ENCODE measurements at places on chromosomes 16 and 17.

- peak; percentile 58 for DNase-seq
Measured at GRCh38 chr17:65278050-65278819, 141.1 kb downstream of the RGS9 start.

GRCh38 chr17:60496041-60496440, 30.0 kb downstream of the APPBP2 start:
- no peak for DNase-seq

GRCh38 chr17:10802496-10803284, 1.2 kb downstream of the TMEM238L start:
- DNase-seq: no peak

- DNase-seq: no peak
Measured at GRCh38 chr16:58635502-58635901, 5.9 kb upstream of the CNOT1 start.

DNA sequence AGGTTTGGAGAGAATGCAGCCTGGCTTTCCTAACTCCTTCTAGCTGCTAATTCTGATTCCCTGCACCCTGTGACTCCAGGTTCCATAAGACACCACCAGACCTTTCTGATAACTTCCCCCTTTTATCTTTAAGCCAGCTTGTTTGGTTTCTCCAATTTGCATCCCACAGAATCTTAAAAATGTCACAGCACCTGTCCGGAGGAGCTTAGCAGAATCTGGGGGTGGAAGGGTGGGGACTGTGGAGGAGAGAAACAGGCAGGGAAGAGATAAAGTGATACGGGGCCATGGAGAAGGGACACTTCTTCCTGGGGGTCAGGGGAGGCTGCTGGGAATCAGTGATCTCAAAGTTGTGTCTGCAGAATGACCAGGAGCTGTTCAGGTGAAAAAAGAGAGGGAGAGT, 59.4 kb downstream of the FOXL1 start:
- no peak for DNase-seq

- DNase-seq: no peak
Measured at GRCh38 chr17:48176471-48176855, 68.9 kb downstream of the SNX11 start.

- no peak for DNase-seq
Measured at GRCh38 chr17:34527136-34527907, 52.1 kb upstream of the TMEM132E start.

DNA sequence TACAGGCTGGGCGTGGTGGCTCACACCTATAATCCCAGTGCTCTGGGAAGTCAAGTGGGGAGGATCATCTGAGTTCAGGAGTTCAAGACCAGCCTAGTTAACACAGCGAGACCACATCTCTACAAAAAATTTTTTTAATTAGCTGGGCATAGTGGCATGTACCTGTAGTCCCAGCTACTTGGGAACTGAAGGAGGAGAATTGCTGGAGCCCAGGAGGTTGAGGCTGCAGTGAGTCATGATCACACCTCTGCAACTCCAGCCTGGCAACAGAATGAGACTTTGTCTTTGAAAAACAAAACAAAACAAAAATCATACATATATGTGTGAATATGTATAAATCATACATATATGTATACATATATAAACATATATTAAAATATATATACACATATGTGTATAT, 54.1 kb upstream of the MARCHF10 start:
- no peak for DNase-seq
